ENCODE measurements at places on chromosomes 12 and 14.

- no peak for DNase-seq
Observed at GRCh38 chr12:27229367-27229766, 14.7 kb upstream of the STK38L start.

DNA sequence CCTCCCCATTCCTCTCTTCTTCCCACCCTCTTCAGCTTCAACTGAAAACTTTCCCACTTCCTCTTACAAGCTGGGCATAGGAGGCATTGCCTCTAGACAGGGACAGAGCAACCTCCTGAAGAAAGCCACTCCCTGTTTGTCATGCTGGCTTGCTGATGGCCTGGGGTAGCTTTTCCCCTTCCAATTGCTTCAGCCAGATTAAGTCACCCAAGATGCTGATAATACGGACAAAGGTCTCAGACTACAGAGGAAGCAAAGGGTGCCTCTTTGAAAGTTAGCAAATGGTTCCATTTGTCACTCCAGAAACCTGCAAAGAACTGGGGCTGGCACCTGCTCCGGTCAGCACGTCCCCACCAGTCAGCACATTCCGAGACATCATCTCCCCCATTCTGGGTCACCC is 6.0 kb downstream of the KRT2 start:
- DNase-seq: no peak

- DNase-seq: no peak
Observed at GRCh38 chr14:85528080-85528896, 1.7 kb upstream of the FLRT2 start.

- DNase-seq: no peak
Observed at GRCh38 chr14:75379930-75380270, 47.9 kb upstream of the JDP2 start.

DNA sequence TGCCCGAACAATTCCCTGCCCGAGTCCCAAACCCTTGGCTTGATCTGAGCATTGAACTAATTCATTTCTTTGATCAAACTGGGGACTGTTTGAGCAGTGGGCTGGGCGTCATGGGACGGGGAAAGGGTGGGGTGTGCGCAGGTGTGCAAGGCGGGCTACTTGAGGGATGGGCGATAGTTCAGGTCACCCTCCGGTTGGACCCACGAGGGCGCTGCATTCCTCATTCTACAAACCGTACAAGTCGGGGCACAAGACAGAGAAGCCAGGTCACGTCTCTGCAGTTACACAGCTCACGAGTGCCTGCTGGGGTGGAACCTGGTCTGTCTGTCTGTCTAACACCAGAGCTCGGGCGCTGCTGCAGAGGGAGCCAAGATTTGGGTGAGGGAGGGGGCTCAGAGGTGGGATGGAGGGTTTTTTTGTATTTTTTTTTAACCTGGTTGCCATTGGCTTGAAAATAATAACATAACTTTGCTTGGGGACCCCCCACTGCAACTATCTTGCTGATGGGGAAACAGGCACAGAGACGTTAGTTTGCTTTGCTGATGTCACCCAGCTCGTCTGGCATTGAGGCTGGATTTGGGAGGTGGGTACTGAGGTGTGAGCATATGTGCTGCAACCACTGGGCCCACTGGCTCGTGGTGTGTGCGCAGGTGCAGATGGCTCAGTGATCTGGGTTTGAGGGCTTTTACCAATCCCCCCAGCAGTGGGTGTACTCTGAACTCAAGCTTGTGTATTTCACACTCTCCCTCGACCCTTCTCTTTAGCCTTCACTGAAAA is 7.6 kb upstream of the RTL1 start:
- DNase-seq: no peak

DNA sequence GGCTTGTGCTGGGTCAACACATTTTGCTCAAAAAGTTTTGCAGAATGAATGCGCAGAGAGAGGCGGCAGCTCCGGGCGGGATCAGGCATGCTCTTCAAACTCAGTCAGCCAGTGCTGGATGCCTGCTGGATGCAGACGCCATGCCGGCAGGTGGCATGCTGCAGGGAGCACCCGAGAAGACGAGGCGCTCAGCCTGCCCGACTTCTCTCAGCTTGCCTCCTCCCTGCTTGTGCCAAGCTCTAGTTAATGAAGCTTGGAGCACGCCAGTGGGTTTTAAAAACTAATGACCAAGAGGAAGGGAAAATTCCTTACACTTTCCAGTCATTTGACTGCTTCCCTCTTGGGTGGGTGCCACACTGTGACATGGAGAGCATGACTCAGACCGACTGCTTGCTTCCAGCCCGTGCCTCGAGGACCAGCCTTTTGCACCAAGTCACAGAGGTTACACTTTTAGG is 39.8 kb downstream of the SLC24A4 start:
- peak; percentile 27 for DNase-seq

DNA sequence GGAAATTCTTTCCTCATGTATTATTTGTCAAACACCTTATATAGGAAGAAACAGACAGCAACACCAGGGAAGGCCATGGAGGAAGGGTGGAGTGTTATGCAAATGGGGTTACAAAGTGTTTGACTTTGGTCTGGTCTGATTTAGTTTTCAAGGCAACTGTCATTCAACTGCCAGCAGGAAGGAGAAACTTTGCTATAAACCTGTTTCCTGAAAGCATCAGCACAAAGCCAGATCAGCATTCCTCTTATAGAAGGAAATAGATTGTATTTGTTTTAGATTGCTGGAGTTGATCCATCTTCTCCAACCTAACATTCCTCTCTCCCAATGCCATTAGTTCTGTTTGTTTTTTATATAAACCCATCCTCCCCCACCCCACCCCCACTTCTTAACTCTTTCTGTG is 65.7 kb downstream of the STAB2 start:
- DNase-seq: no peak

GRCh38 chr12:76020731-76021672 is 10.6 kb downstream of the PHLDA1 start:
- peak; percentile 86 for DNase-seq

DNA sequence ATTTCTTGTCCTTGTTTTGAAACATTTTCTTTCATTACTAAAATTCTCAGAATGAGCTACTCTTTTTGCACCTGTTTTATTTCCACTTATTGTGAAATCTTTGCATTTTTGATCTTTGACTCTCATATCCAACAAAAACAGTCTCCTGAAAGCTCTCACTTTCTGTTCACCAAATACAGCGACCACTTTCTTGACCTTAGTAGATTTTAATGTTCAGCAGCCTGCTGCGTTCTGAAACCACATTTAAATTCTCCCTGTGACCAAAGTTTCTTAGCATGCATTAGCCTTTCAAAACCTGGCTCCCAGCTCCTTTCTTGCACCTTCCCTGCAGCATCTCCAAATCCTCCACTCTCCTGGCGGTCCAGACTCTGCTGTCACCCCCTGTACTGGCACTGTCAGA is 404.4 kb upstream of the PDE3A start:
- no peak for DNase-seq

DNA sequence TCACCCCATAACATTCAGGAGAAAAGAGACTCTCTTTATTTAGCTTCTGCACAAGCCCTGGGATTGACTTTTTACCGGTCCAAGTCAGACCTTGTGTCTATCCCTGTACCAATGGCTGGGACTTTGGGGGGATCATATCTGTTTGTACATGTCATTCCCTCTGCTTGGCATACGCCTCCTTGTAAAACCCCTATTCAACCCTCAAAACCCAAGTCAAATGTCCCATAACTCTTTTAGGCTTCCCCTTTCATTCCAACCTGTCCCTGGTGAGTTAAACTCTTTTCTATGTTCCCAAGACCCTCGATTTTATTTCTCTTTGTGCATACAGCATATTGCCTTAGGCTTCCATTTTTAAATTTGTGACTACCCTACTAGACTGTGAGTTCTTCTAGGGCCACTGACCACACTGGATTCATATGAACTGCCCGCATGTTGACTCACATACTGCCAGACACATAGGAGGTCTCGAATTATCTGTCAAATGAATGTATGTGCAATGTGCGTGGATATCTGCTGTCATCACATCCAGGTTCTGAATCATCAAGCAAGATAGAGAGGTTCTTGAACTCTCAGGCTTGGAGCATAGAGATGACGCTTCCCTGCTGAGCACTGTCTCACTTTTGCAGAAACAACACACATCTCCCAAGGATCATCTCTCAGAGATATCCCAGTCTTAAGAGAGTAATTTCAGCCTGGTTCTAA is 548.6 kb upstream of the TBX3 start:
- no peak for DNase-seq

DNA sequence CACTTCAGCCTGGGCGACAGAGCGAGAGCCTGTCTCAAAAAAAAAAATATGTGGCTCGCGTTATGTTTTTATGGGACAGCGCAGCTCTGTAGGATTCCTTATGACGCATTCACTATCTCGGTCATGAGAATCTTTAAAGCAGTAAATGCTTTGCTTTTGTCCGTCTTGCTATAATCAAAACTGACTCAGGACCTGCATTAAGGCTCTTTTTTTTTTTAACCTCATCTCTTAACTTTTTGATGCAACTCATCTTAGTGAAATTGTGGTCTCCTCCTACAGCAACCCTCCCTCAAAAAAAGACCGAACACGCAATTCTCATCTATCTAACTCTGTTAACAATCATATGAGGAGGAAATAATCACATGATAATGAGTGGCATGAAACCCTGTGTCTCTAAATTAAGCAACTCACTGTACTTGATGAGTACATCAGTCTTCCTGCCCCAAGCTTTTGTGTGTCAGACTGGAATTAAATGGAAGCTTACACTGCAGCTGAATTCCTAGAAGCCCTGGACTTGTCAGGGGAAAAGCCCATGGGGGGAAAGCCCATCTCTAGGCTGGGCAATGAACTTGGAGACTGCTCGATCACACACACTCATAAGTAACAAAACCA is 4.3 kb downstream of the P2RX4 start:
- peak; percentile 81 for DNase-seq

DNA sequence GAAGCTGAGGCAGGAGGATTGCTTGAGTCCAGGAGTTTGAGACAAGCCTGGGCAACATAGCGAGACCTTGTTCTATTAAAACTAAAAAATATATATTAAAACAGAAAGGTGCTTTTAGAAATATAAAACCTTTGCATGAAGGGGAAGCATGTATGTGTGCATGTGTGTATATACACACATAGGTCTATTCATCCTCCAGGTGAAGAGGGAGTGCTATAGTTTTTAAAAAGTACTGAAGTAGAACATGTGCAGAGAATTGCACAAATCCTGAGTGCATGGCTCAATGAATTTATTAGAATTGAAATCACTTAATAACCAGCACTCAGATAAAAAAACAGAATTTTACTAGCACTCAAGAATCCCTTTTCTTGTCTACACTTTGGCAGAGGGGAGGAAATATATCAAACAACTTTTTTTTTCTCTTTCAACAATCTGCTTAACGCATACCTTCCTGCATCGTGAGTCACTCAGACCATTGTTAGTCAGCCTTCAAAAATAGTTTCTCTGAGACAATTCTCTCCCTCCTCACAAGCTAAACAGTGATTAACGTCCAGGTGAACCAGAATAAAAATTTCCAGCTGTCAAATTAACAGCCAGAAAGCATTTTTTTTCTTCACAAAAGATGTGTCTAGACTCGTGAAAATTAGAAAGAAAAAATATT is 17.7 kb upstream of the NEDD1 start:
- DNase-seq: no peak

- DNase-seq: no peak
Observed at GRCh38 chr12:43832463-43833168, 3.3 kb upstream of the TMEM117 start.

DNA sequence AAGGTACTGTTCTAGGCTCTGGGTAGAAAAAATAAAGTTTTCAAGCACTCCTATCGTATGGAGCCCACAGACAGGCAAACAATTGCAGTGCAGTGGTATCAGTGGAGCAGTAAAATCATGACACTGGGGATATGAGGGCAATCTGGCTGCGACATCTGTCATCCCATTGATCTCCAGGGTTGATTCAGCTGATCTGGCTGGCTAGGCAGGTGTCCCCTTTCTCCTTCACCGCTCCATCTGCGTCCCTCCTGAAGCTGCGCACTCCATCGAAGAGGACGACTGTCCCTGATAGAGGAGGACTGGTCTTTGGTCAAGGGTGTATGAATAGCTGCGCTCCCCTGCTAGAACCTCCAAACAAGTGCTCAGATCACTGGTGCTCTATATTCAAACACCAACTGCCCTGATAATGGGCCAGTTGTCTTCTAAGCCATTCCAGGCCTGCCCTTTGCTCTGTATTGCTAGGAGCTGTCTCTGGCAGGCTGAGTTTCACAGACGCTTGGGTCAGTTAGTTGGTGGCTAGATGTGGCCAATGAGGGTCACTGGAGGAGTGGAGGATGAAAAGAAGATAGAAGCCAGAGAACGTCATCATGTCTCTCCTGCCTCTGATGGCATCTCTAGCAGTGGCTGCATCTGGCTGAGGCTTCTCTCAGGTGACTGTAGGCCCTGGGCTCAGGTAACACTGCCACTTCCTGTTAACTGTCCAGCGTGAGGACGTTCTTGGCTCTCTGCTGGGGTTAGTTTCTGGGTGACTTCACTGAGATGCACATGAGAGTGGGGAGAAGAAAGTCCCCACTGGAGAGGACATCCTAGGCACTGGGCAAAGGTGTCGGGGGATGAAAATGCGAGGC is 205.0 kb upstream of the FOXN3 start:
- no peak for DNase-seq

DNA sequence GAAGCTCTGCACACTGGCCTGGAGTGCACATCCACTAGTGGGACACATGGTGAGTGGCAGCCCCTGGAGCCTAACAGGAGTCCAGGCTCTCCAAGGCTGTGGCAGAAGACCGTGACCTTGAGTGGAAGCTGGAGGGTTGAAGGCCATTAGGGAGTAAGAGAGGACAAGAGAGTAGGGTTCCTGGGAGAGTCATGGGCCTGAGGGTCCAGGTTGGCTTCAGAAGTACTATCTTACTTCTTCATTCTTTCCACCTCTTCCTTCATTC is 406 bp downstream of the IL23A start:
- DNase-seq: no peak

- no peak for DNase-seq
Observed at GRCh38 chr12:13981296-13981962, at the start of gene GRIN2B. TSS of gene GRIN2B (minus strand) at chr12:13981602. CDS start at chr12:13866208, 115,394 bp downstream.

GRCh38 chr12:114668886-114669288 is 15.1 kb downstream of the TBX3 start:
- no peak for DNase-seq

GRCh38 chr12:28539691-28540323 is 349.6 kb downstream of the CCDC91 start:
- DNase-seq: no peak
